SW480 (cell line): ENCODE measurements at places on chromosomes 11 and 22.

DNA sequence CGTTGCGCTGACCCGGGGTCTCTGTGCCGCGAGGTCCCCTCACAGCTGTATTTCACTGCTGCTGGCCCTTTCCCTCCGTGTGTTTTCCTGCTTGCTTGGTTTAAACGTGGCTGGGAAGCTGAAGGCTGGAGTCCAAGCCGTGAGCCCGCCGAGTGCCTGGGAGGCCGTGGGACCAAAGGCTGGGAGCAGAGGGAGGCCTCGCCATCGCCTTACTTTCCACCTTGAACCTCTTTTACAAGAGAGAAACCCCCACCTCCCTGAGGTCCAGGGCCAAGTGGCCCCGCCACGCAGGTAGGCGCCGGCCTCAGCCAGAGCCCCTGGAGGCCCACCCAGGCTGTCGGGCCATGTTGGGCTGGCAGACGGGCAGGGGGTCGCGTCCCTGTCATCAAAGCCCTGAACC lies 411.6 kb downstream of the TBC1D22A start:
- DNase-seq: no peak

GRCh38 chr11:2314525-2315394 lies 12.9 kb downstream of the TSPAN32 start:
- no peak for DNase-seq

DNA sequence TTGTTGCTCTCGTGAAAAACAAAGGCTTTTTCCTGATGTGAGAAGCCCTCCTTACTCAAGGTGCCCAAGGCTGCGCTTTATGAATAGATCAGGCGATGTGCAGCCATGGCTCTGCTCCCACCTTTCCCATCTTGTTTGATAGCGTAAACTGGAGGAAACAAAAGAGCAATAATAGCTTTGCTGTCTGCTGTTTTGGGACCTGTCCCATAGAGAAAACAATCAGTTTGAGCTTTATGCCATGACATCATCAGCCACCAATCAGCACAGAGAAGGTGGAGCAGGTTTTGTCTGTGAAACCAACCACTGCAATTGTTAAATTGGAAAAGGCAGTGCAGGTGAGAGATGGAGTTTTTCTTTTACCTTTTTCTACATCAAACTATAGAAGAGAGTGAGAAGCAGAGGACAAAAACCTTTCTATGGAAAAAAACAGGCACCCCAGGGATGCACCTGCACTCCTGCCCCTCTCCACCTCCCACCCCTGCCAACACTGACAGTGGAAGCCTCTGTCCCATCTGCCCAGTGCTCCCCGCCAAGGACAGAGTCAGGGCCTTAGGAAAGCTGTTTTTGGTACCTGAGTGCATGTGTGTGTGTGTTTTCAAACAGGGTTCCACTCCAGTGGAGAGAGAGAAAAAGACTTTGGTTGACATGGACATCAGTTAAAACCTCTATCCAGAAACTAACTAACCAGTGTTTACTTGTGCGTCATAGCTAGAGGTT lies 80.7 kb downstream of the MICAL3 start:
- no peak for DNase-seq

- no peak for DNase-seq
Measured at GRCh38 chr11:44192462-44193100, 97.1 kb downstream of the EXT2 start.

DNA sequence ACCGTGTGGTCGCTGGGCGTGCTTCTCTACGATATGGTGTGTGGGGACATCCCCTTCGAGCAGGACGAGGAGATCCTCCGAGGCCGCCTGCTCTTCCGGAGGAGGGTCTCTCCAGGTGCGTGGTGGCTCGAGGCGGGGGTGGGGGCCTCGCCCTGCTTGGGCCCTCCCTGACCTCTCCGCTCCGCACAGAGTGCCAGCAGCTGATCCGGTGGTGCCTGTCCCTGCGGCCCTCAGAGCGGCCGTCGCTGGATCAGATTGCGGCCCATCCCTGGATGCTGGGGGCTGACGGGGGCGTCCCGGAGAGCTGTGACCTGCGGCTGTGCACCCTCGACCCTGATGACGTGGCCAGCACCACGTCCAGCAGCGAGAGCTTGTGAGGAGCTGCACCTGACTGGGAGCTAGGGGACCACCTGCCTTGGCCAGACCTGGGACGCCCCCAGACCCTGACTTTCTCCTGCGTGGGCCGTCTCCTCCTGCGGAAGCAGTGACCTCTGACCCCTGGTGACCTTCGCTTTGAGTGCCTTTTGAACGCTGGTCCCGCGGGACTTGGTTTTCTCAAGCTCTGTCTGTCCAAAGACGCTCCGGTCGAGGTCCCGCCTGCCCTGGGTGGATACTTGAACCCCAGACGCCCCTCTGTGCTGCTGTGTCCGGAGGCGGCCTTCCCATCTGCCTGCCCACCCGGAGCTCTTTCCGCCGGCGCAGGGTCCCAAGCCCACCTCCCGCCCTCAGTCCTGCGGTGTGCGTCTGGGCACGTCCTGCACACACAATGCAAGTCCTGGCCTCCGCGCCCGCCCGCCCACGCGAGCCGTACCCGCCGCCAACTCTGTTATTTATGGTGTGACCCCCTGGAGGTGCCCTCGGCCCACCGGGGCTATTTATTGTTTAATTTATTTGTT lies 2.4 kb downstream of the PIM3 start:
- DNase-seq: no peak

DNA sequence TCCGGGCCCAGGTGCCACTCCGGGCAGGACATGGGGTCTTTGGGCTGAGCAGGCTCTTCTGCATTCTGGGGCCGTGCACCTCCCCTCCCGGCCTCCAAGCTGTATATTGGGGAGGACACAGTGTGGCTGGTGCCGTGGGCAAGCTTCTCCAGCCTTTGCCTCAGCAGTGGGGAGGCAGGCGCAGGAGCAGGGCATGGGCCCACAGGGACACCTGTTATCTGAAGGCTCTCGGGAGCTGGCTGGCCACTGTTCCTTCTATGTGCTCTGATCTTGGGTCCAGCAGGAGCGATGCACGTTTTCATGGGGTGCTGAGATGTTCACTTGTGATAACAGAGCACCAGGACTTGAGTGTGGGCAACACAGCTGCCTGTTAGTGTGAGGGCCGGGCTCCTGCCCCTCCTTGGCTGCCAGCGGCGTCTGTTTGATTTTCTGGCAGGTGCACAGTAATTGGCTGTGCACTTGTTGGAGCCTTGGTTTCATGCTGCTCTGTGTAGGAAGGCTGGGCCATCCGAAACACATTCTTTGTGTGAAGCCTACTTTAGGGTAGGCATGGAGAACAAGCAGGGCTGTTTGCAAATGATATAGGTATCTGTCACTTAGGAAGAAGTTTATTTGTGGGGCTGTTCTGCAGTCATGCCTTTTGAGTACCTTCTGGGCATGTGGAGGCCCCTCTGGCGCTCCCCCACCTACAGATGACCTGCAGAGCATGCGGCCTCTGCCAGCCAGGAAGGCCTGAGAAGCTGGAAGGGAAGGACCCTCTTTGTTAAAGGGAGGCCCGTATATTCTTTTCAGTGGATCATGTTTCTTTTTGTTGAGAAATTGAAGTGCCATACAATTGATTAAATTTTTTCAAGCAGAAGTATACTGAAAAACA lies 201.5 kb downstream of the TBC1D22A start:
- peak; percentile 37 for DNase-seq

DNA sequence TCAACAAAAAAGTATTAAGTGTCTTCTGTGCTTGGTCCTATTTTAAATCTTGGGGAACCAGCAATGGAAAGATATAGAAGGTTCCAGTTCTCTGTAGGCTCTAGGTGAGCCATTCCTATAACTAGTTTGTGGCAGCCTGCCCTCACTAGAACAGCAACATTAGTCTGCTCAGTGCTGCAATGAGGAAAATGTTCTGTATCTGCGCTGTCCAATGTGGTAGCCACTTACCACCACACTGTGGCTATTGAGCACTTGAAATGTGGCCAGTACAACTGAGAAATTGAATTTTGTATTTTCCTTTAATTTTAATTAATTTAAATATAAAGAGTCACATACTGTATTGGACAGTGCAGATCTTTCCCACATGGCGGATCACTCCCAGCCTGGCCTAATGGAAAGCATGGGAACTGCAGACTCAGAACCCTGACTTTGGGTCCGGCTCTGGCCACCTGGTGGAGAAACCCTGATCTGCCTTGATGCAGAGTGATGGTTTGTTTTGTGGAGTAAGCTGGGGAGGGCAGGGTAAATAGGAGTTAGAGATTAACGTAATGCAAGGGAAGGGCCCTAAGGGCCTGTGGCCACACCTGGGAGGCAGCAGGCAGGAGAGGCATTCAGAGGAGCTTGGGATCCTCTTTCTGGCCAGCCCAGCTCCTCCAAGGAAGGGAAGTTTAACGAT lies 101.0 kb downstream of the ME3 start:
- DNase-seq: no peak

DNA sequence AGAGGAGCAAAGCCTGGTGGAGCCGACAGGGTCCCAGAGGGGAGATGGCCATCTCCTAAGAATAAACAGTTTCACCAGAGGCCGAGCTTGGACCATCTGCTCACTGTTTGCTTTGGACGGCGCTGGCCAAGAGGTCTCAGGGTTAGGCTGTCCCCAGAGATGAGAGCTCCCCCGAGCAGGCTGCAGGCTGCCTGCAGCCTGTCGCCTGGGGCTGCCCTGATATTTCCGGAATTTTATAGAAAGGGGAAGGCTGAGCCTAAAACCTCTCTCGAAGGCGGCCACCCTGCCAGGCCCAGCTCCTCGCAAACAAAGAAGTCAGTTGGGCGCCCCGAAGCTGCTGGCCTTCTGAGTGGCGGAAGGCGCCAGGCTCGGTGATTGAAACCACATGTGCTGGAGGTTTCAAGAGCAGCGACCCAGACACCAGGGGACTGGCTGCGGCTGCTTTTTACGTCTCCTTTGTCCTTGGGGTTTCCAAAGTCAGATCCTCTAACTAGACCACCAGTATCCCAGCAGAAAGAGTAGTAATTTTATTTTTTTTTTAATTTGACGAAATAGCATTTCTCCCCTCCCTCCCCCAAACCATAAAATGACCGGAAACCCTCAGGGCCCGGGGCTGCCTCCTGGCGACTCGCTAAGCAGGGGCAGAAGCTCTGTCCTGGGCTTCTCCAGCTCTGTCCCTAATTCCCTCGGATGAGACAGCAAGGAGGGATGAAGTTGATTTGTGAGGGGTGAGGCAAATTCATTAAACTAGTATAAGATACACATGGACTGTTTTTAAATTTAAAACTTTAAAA lies 57.4 kb downstream of the CLMP start:
- no peak for DNase-seq

DNA sequence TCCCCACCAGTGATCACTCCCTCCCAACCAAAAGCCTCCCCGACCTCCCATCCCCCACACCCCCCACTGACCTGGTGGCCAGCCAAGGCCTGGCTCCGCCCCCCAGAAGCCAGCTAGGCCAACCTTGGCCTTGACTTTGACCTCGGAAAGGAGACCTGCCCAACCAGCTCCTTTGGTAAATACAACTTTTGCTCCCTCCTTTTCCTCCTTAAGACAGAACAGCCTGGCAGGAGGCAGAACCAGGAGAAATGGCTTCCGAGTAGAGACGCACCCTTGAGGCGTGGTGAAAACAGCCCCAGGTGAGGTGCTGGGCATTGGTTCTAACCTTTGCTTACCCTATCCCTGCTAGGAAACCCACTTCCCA lies 27.0 kb downstream of the PLEKHA7 start:
- DNase-seq: no peak

- DNase-seq: no peak
Measured at GRCh38 chr11:128335729-128336128, 251.6 kb downstream of the ETS1 start.
